ENCODE measurements at places on chromosomes 2 and 18. TPM values are rescaled to one million over a fixed set of nuclear protein-coding genes. Genes with fewer than 3 reads are reported as not detected.

The CABYR gene
- total RNA-seq = 1.3 TPM

The HES6 gene
- total RNA-seq = 1.7 TPM

The OTX1 gene
- total RNA-seq = not detected

The FAM210A gene
- 7.9 TPM for total RNA-seq

The HOXD3 gene
- not detected for total RNA-seq

The COPS7B gene
- 53.1 TPM for total RNA-seq

DNA sequence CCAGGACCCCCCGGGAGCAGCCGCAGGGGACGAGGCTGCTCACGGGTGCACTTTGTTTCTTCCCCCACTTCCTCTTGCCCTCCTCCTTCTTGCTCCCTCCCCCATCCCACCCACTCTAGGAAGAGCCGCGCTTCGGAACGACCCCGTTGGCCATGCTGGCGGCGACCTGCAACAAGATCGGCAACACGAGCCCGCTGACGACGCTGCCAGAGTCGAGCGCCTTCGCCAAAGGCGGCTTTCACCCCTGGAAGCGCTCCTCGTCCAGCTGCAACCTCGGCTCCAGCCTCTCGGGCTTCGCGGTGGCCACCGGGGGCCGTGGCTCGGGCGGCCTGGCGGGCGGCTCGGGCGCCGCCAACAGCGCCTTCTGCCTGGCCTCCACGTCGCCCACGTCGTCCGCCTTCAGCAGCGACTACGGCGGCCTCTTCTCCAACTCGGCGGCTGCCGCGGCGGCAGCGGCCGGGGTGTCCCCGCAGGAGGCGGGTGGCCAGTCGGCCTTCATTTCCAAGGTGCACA lies 1.3 kb downstream of the SP9 start:
- peaks cover 19% of the 10 kb centered on the region for H3K4me1 ChIP-seq
- H3K36me3 ChIP-seq = no peaks in the 10 kb centered on the region
- DNase-seq = no peak
- no peak overlapping the region for H3K27ac ChIP-seq
- H3K4me3 ChIP-seq = peak overlapping the region; percentile 75

- H3K4me3 ChIP-seq = no peak overlapping the region
- DNase-seq = no peak
- H3K27ac ChIP-seq = no peak overlapping the region
Observed at GRCh38 chr18:75363446-75364225, 63.9 kb downstream of the SMIM21 start.

DNA sequence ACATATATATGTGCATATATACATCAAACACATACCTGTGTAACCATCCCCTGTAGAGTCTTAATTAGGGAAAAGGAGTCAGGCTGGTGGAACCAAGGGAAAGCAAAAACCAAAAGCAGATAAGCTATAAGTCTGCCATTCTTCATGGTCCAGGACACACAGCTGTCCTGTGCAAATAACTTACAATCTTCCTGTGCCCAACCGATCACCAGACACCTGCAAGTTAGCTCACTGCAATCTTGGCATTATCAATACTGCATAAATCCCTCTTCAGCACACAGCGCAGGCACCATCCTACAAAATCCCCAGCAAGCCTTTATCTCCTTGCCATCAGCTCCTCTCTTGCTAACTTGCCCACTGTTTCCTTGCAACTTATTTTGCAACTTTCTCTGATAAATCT lies 60.8 kb upstream of the DYNAP start:
- H3K4me1 ChIP-seq = no peaks in the 10 kb centered on the region
- no peaks in the 10 kb centered on the region for H3K27me3 ChIP-seq
- DNase-seq = no peak
- no peak overlapping the region for H3K27ac ChIP-seq
- H3K36me3 ChIP-seq = no peaks in the 10 kb centered on the region

DNA sequence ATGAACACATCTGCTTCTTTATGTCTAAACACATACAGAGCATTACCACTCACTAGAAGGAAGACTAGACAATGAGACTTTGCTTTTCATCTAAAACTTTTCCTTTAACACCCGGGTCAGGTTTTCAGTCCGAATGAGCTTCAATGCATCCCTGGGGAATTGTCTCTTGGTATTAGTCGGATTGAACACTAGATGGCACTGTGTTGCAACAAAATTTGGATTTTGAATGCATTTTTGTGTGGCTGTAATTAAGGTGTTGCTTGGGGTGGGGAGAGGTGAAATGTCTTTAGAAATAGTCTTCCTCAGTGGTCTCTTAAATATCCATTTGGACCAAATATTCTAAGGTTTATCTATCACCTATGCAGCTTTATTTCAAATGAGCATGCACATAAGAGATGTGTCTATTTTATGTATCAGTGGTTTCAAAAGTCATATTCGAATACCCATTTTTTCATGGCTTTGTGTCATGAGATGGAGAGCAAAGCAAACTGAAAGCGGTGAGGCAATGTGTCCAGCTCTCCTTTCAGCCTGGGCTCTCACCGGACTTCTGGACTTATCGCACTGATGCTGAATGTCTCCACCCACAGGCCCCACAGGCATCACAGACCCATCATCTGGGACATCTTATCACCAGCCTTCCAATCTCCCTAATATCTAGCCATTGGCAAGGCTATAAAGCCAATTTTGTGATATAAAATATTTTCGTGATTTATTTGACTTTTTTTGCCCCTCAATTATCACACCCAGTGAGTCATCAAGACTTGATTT lies 510.3 kb downstream of the RNF144A start:
- no peaks in the 10 kb centered on the region for H3K27me3 ChIP-seq
- no peaks in the 10 kb centered on the region for H3K36me3 ChIP-seq
- no peak overlapping the region for H3K4me3 ChIP-seq
- no peak for DNase-seq

DNA sequence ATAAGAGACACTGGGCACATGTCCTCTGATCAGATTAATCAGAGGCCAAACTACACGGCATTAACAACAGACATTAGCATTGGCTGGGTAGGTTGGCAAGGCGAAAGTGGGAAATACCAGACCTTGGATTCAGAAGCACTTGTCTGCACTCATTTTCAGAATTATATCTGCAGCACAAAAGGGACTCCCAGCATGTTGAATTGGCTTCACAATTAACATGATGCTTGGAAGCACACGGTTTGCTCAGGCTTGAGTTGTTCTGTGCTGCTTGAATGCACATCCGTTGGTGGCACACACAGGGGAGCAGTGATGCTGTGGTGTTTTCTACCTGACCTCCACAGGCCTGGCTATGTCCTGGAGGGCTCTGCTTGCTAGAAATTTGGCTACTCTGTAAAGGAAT lies 83.9 kb downstream of the ACTR3 start:
- no peak overlapping the region for H3K27ac ChIP-seq
- H3K4me3 ChIP-seq = no peak overlapping the region
- peaks cover 41% of the 10 kb centered on the region for H3K36me3 ChIP-seq
- DNase-seq = no peak
- H3K4me1 ChIP-seq = peaks cover 3% of the 10 kb centered on the region

DNA sequence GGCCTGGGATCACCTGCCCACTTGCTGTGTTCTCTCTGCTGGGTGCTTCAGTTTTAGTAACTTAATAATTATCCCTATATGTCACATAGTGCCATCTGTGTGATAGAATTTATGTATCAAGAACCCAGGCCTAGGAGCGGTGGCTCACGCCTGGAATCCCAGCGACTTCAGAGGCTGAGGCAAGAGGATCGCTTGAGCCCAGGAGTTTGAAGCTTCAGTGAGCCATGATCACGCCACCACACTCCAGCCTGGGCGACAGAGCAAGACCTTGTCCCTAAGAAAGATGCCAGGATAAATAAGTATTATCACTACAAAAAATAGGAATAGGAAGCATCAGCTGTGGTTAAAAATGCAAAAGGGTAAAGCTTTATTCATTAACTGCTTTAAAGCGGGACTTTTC lies 240.8 kb downstream of the FAM210A start:
- peaks cover 3% of the 10 kb centered on the region for H3K36me3 ChIP-seq
- no peaks in the 10 kb centered on the region for H3K27me3 ChIP-seq
- no peak overlapping the region for H3K27ac ChIP-seq

- no peak overlapping the region for H3K4me3 ChIP-seq
- H3K27me3 ChIP-seq = no peaks in the 10 kb centered on the region
- H3K4me1 ChIP-seq = no peaks in the 10 kb centered on the region
- DNase-seq = no peak
Observed at GRCh38 chr2:121382744-121383143, 97.7 kb upstream of the TFCP2L1 start.

- peaks cover 2% of the 10 kb centered on the region for H3K4me1 ChIP-seq
- H3K36me3 ChIP-seq = no peaks in the 10 kb centered on the region
- no peaks in the 10 kb centered on the region for H3K27me3 ChIP-seq
- no peak overlapping the region for H3K27ac ChIP-seq
Observed at GRCh38 chr2:63506320-63506719, 82.0 kb downstream of the WDPCP start.

- no peak overlapping the region for H3K4me3 ChIP-seq
- no peak for DNase-seq
- no peak overlapping the region for H3K27ac ChIP-seq
- H3K27me3 ChIP-seq = no peaks in the 10 kb centered on the region
- H3K36me3 ChIP-seq = no peaks in the 10 kb centered on the region
Observed at GRCh38 chr2:170313347-170313991, 135.5 kb downstream of the MYO3B start.

- H3K27ac ChIP-seq = no peak overlapping the region
- H3K4me1 ChIP-seq = no peaks in the 10 kb centered on the region
- no peak for DNase-seq
- no peaks in the 10 kb centered on the region for H3K27me3 ChIP-seq
- peaks cover 3% of the 10 kb centered on the region for H3K36me3 ChIP-seq
- H3K4me3 ChIP-seq = no peak overlapping the region
Observed at GRCh38 chr2:39516347-39517101, 79.4 kb upstream of the MAP4K3 start.

- DNase-seq = no peak
- H3K4me1 ChIP-seq = peaks cover 5% of the 10 kb centered on the region
- H3K27me3 ChIP-seq = peaks cover 3% of the 10 kb centered on the region
- H3K27ac ChIP-seq = no peak overlapping the region
Observed at GRCh38 chr18:13173578-13174145, 44.9 kb upstream of the LDLRAD4 start.

- no peak overlapping the region for H3K27ac ChIP-seq
- H3K4me3 ChIP-seq = no peak overlapping the region
- DNase-seq = no peak
Observed at GRCh38 chr2:54665436-54665856, 58.0 kb upstream of the EML6 start.

- no peaks in the 10 kb centered on the region for H3K36me3 ChIP-seq
- no peaks in the 10 kb centered on the region for H3K4me1 ChIP-seq
- no peak overlapping the region for H3K4me3 ChIP-seq
- DNase-seq = no peak
- H3K27ac ChIP-seq = no peak overlapping the region
Observed at GRCh38 chr2:37847792-37848191, 77.3 kb upstream of the RMDN2 start.

GRCh38 chr2:84526562-84526961 lies 10.3 kb downstream of the DNAH6 start:
- no peak for DNase-seq
- H3K4me3 ChIP-seq = no peak overlapping the region
- no peak overlapping the region for H3K27ac ChIP-seq
- H3K4me1 ChIP-seq = no peaks in the 10 kb centered on the region
- no peaks in the 10 kb centered on the region for H3K36me3 ChIP-seq

DNA sequence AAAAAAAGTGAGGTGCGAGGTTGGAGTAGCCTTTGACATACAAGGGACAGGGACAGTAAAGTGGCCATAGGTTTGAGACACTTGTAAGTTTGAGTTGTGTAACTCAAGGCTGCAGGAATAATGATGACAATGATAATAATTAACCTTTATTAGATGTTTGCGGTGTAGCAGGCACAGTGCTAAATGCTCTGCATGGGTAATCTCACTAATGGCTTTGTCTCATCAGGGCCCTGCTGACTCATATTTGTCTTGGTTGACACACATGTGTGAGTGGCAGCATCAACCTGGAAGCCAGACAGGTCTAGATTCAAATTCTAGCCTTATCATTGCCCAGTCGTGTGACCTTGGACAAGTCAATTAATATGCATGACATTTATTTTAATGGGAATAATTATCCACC lies 126.2 kb downstream of the FSHR start:
- no peaks in the 10 kb centered on the region for H3K27me3 ChIP-seq
- no peaks in the 10 kb centered on the region for H3K36me3 ChIP-seq
- no peak overlapping the region for H3K4me3 ChIP-seq
- H3K27ac ChIP-seq = no peak overlapping the region
- no peak for DNase-seq

DNA sequence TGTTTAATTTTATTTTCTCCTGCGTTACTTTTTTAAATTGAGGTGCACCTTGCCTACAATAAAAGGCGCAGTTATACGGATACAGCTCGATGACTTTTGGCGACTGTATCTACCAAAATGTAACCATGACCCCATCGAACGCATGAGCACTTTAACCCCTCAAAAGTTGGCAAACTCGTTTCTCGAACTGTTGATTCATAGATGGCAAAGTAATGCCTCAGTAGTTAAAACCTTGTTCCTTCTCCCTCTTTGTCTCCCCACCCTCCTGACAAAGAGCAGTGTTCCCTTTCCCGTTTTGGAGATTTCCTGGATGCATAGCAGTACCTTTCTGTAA lies 577 bp downstream of the MOGAT1 start:
- no peak overlapping the region for H3K27ac ChIP-seq
- H3K4me1 ChIP-seq = peaks cover 10% of the 10 kb centered on the region
- peak overlapping the region; percentile 62 for H3K4me3 ChIP-seq
- H3K27me3 ChIP-seq = peaks cover 15% of the 10 kb centered on the region
- no peaks in the 10 kb centered on the region for H3K36me3 ChIP-seq

DNA sequence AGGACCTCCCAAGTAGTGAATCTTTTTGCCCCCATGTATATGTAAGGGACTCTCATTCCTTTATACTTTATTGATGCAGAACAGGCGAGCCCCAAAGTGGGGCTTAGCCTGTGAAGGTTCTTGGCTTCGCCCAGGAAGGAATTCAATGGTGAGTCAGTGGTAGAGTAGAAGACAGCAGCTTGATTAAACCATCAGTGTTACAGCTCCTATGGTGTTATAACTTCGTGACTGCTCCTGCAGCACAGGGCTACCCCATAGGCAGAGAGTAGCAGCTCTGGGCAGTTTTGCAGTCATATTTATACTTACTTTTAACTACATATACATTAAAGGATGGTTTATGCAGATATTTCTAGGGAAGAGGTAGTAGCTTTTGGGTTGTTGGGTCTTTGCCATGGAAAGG lies 11.0 kb downstream of the FAM171B start:
- H3K27ac ChIP-seq = no peak overlapping the region
- H3K27me3 ChIP-seq = no peaks in the 10 kb centered on the region
- no peaks in the 10 kb centered on the region for H3K4me1 ChIP-seq
- H3K36me3 ChIP-seq = no peaks in the 10 kb centered on the region

DNA sequence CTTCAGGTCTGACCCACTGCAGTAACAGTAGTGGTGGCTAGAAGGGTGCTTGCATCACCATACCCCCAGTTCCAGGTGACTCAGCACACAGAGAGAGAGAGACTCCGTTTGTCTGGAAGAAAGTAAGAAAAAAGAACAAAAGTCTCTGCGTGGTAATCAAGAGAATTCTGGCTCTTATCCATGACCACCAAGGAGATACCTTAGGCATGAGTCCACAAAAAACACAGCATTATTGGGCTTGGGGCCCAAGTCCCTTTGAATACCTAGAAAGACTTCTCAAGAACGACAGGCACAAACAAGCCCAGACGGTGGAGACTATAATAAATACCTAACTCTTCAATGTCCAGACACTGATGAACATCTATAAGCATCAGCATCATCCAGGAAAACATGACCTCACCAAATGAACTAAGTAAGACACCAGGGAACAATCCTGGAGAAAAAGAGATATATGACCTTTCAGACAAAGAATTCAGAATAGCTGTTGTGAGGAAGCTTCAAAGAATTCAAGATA lies 21.7 kb upstream of the BAZ2B start:
- H3K36me3 ChIP-seq = no peaks in the 10 kb centered on the region
- H3K4me3 ChIP-seq = no peak overlapping the region
- H3K27me3 ChIP-seq = no peaks in the 10 kb centered on the region
- no peak for DNase-seq
- no peak overlapping the region for H3K27ac ChIP-seq
